ENCODE measurements at places on chromosomes 3 and 15.

DNA sequence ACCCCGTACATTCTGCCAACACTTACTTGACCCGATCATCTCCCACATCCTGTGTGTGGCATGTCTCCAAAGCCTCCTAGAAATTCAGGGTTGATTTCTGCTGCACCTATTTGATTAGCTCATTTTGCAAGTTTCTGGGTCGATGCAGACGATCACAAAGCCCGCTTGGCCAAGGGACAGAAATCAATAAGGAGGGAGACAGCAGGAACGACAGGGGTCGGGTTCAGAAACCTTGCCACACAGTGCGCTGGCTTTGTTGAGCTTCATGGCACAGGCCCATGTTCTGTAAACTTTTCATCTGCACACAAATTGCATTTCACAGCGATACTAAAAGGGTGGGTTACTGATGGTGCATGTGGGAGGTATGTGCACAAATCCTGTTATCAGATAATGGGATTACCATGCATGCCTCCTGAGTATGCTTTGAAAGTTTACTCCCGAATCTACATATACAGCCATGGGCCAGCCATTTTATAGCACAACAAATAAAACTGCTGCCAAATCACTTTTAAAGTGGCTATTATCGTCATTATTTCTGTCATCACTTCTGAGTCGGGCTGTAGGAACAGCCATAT is 95.9 kb upstream of the ATP11B start:
- no peak for DNase-seq

GRCh38 chr15:91055548-91056331 is 33.3 kb upstream of the VPS33B start:
- no peak for DNase-seq

GRCh38 chr3:111859061-111859973 is at the start of gene PHLDB2:
Gene PHLDB2, plus strand, starts transcription at chr3:111859265. Its CDS starts 24,813 bp downstream, at chr3:111884078.
- peak; percentile 27 for DNase-seq

GRCh38 chr15:41878355-41878699 is 15.5 kb downstream of the SPTBN5 start:
- no peak for DNase-seq

- no peak for DNase-seq
Observed at GRCh38 chr3:129077222-129077621, 16.6 kb downstream of the GP9 start.

GRCh38 chr15:42911058-42911592 is 9.5 kb downstream of the TTBK2 start:
- no peak for DNase-seq

DNA sequence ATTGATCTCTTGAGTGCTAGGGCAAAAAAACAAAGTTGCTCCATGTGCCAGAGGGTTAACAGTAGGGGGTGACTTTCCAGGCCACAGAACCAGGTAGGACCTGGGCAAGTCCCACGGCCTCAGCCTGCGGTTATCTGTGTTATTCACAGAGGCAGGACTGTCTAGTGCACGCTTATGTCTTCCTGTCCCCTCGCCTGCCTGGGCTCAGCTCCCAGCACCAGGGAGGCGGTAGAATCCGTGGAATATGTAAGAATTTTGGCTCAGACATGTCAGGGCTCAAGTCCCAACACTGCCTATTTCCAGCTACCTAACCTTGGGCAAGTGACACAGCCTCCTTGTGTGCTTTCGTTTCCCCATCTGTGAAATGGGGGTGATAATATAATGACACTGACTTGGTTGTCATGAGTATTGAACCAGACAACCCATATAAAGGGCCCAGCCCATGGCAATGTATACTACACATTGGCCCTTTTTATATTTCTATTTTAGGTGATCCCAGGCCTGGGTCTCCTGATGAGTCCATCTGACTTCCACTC is 44.3 kb upstream of the FLNB start:
- DNase-seq = no peak

- no peak for DNase-seq
Observed at GRCh38 chr3:171972871-171973348, 66.5 kb upstream of the FNDC3B start.

DNA sequence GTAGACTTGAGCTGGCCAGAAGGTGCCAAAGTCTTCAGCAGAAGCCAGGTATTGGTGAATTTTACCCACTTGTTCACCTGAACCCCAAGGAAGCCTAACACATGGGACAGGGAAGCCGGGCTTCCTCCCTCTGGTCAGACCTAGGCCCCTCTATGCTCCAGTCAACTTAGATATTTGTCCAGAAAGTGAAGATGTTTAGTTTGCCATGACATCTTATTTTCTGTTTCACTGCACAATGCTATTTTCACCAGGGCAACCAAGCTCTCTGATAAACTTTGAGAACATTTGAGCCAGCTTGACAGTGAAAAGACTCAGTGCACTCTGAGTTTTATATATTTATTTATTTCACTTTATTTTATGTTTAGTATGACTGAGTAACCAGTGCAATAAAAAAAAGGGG is 71.0 kb downstream of the SOX14 start:
- DNase-seq = no peak

DNA sequence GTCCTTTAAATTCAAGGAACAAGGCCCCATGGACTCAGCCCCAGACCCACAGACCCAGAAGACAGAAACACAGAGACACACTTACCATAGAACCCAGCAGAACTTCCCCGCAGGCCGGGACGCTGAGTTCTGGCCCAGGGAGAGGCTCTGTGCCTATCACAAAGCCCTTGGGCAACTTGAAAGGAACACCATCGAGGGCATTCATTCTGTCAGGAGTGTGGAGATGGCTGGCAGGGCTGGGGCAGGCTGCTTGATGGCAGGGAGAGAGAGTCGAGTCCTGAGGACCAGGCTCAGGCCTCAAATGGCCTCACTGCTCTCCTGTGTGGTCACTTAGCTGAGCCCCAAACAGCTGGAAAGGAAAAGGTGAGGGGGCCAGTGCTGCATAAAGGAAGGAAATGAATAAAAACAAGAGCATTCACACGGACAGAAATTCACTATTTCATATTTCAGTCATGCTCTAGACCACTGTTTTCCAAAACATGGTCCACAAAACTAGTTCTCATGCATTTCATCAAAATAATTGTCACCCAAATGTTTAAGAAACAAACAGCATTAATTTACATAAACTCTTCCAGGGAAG is 8.9 kb downstream of the UBAP1L start:
- DNase-seq = no peak

GRCh38 chr3:6860954-6861624 is at the start of gene GRM7:
Gene GRM7, plus strand, starts transcription at chr3:6861115.
- DNase-seq = no peak

DNA sequence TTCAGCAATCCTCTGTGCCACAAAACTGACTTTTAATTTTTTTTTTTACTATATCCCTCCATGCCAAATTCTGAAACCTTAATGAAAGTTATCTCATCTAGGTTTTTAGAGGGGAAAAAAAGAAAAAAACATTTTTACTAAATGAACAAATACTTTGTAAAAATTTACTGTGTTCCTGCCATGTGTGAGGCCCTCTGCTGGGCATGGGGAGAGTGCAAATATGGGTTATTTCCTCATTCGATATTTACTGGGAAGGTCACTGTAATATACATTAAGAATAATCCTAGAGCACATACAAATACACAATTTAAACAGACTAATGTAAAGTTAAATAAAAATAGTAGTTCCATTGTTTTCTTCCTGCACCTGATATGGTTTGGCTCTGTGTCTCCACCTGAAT is 215.0 kb downstream of the GRM7 start:
- no peak for DNase-seq

DNA sequence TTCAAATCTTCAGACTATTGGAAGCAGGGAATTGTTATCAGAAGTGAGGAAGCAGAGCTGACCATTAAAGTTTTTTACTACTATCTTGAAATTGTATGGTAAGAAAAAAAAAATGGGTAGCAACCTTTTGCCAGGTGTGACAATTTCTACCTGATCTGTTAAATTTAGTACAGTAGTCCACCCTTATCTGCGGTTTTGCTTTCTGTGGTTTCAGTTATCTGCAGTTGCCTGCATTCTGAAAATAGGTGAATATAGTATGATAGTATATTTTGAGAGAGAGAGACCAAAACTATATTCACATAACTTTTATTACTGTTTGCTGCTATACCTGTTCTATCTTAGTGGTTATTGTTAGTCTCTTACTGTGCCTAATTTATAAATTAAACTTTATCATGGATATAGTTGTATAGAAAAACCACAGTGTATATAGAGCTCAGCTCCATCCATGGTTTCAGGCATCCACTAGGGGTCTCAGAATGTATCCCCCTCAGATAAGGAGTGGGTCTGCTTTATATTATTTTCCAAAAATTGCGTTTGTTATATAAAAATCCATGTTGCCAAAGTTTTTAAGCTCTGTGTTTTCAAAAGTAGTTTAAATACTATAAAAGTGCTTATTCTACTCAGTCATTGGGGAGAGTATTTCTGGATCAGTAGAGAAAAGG is 69.9 kb downstream of the PTPRG start:
- DNase-seq = no peak

DNA sequence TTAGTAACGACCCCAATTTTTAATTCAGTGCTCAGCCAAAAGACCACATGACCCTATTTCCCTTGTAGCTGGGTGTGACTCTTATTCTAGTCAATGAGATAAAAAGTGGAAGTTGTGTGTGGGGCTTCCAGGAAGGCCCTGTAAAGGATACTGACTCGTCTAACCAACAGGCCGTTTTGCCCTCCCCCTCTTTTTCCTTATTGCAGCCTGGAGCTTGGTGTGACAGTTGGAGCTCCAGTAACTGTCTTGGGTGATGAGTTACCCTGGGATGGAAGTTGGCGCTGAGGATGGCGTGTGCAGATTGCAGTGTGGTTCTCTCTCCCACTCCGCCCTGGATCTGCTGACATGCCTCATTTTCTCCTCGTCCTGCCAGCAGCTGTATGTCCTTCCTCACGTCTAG is 209.3 kb upstream of the PROK2 start:
- no peak for DNase-seq

- no peak for DNase-seq
Observed at GRCh38 chr3:179438841-179439240, 12.4 kb downstream of the GNB4 start.

DNA sequence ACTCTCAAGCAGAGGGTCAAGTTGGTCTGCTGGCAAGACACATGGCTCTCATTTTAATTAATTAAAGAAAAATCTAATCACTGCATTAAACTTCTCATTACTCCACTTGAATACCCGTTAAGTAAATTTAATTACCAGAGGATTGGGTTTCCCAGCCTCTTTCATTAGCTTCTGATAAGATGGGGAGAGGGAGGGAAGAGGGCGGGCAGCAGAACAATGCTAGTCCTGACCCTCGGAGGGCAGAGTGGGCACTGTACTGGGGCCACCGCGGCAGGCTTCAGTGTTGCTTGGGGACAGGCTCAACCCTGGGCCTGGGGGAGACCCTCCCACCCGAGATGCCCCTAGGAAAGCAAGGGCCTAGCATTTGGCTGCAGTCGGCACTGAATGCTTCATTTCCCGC is 55.6 kb upstream of the LINGO1 start:
- DNase-seq = no peak

- DNase-seq = no peak
Observed at GRCh38 chr3:156559321-156559720, 4.4 kb upstream of the SSR3 start.

DNA sequence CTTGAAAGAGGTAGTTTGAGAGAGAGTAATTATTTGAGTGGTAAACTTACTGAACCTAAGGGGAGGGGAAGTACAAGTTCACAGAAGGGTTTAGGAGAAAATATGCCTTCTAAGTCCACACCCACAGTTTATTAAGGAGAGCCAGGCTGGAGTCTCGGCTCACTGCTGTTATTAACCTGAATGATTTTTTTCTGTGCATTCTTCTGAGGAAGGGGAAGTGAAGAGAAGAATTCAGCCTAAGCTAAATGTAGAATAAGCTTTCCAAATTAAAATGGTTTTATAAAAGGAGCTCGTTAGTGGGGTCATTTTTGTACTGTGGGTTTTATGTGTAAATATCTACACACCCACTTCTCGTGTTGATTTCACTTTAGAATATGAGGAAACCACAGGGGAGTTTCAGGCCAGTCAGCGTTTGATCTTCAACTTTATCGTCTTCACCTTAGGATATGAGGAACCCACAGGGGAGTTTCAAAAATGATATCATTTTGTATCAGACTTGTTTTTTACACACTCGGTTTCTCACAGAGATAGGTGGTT is 1.5 kb downstream of the WHAMM start:
- DNase-seq = peak; percentile 20

GRCh38 chr15:59528429-59528828 is 83.2 kb upstream of the GCNT3 start:
- no peak for DNase-seq

DNA sequence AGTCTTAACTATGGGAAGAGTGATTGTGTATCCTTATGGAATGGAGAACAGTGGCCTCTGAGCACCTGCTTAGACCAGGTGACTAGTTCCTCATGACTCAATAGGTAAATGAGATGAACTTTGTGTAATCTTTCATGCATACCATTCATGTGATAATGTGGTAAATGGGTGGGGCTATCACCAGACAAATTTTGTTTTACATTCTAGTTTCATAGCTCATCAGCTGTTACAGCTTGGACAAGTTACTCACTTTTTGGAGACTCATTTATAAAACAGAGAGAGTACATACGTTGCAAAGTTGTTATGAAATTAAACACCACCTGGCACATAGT is 103.7 kb upstream of the TGFBR2 start:
- DNase-seq = no peak

DNA sequence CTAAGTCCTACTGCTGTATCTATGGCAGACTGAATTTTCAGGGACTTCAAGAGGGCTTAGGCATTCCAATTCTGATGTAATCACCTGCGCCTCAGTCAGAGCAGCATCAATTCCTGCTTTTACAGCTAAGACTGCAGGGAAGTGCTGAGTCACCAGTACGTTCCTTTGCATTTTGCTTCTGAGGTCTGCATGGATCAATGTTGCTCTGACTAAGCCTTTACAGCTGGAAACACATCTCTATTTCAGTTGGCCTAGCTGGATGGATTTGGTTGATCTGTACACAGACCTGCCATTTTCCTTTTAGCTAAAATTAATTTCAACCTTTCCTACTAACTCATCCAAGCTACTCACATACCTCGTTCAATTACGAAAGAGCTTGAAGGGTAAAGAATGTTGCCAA is 51.3 kb downstream of the ETV5 start:
- DNase-seq = no peak

- DNase-seq = no peak
Observed at GRCh38 chr15:70348226-70348543, 250.5 kb upstream of the TLE3 start.

DNA sequence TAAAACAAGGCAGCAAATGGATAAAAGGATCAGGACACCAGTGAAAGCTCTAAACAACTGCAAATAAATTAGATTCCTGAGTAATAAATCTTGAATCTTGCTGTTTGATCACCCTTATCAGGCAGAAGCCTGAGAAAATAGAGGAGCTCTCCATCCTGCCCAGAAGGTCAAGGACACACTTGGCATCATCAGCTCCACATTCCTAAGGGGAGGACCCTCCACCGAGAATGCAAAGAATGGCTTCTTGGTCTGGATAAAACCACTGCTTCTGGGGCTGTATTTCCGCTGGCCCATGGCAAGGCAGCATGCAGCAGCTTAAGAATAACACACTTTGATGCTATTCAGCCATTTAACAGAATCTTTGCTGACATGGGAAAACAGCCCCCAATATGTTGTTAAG is 108.9 kb upstream of the TSC22D2 start:
- no peak for DNase-seq

- DNase-seq = no peak
Observed at GRCh38 chr15:60152386-60152785, 148.3 kb downstream of the FOXB1 start.

DNA sequence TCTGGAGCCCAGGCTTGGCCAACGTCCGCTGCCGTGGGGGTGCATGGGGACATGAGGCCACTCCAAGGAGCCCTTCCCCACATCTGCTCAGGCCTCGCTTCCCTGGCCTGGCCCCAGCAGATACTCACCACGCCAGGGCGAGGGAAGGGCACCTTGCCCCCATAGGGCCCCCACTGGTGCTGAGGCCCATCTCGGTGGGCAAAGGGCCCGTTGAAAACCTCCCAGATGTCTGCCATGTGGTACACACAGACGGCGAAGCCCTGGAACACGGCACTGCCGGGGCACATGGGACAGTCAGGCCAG is 4.7 kb downstream of the SEMA3G start:
- DNase-seq = no peak
